ENCODE measurements at places on chromosomes 13 and 19.
A peak's percentile ranks its signal among the peaks of the same experiment; 100 is the strongest.

DNA sequence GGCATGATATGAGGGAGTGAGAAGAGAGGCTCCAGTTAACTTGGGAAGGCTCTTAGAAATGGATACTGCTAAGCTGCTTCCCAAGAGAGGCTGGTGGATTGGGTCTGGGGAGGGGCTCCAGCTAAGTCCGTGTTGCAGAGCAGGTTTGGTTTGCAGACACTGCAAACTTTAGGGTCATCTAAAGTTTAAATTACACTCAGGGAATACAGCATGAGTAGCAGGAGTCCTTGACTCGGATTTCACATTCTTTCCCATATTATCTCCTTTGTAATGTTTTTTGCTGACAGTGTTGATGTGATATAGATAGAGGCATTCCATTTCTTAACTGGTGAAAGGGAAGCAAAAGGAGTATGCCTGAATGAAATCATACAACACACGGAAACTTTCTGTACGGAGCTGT is 31.9 kb downstream of the SGCG start:
- DNase-seq: no peak

DNA sequence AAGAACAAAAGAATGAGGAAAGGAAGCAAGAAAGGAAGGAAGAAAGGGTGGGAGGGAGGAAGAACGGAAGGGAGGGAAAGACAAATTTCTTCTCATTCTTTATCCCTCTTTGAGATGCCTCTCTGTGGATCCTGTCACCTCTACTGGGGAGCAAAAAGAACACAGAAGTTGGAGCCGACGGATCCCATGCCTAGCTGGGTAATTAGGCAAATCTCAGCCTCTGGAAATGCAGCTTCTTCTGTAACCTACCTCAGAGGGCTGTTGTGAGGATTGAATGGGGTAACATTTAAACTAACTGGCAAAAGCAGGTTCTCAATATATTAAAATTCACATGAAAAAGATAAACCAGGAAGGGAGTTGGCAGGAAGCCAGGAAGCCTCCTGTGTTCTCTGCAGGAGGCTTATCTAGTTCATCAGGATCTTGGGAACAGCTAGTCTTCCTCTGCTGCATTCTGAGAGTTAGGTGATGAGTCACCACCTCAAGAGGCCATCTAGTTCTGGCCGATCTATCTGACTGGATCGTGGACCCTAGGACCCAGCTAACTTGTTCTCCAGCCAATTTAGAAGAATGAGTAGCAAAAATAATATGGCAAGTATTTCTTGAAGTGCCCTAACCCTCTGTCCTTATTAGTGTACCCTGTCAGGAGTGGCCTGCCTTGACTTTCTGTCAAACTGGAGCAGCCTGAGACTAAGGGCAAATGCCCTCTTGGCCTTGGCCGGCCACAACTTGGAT is 15.2 kb upstream of the CPB2 start:
- no peak for DNase-seq

DNA sequence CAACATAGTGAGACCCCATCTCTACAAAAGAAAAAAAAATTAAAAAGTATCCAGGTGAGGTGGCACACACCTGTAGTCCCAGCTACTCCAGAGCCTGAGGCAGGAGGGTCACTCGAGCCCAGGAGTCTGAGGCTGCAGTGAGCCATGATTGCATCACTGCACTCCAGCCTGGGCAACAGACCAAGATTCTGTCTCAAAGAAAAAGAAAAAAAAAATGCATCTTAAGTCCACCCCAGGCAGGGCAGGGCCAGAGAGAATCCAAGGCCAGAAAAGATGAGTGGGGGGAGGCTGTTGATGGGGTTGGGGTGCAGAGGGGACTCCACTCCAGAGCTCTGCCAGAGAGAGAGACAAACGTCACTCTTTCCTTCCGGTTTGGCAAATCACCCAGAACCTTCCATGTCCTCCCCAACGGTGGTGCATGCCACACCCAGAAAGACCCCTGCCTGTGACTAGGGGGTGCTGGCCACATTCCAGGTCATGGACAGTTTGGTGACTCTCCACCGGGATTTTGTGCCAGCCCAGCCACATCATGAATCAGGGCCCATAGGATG is 431 bp downstream of the FUT3 start:
- DNase-seq: no peak

DNA sequence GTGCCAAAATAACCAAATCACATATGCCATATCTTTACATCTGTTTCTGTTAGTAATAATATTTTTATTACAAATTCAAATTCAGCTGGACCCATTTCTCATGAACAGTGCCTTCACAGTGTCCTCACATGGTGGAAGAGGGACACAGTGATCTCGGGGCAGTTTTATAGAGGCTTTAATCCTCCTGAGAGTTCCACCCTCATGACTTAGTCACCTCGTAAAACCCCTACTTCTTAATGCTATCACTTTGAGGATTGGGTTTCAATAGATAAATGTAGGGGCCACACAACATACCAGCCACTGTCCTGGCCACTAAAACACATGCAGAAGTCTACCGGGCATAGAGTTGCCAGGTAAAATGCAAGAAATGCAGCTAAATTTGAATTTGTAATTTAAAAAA is 201.5 kb downstream of the MYO16 start:
- DNase-seq: no peak

DNA sequence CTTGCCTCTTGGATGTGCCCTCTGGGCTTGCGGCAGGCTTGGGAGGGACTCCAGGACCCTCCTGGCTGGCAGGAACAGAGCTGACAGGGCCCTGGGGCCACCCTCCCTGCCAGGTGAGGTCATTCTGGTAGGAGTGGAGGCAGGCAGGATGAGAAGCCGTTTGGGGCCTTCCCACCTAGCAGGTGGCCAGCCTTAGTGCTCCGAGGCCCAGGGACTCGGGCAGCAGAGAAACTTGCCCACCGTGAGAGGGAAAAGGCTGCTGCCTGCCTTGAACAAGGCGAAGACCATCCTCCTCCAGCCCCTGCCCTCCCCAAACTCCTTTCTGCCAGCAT is 8.5 kb downstream of the RFX1 start:
- no peak for DNase-seq

DNA sequence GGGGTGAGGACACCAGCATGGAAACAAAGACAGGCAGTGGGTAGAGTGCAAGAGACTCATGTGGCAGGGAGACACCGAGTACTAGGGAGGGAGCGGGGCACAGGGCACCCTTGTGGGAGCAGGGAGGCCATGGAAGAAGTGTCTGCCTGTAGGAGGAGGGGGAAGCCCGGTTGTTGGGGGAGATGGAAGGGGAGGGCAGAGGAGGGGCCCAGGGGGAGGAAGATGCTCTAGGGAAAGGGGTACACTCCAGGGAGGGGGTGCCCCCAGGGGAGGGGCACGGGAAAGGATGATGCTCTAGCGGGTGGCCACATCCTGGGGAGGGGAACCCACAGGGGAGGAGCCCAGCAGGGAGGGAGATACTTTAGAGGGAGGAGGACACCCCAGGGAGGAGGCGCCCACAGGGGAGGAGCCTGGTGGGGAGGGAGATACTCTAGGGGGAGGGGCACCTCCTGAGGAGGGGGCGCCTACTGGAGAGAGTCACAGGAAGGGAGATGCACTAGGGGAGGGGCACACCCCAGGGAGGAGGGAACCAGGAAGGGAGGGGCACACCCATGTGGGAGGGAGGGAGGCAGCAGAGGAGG is 24.9 kb downstream of the CPAMD8 start:
- DNase-seq: peak; percentile 68

DNA sequence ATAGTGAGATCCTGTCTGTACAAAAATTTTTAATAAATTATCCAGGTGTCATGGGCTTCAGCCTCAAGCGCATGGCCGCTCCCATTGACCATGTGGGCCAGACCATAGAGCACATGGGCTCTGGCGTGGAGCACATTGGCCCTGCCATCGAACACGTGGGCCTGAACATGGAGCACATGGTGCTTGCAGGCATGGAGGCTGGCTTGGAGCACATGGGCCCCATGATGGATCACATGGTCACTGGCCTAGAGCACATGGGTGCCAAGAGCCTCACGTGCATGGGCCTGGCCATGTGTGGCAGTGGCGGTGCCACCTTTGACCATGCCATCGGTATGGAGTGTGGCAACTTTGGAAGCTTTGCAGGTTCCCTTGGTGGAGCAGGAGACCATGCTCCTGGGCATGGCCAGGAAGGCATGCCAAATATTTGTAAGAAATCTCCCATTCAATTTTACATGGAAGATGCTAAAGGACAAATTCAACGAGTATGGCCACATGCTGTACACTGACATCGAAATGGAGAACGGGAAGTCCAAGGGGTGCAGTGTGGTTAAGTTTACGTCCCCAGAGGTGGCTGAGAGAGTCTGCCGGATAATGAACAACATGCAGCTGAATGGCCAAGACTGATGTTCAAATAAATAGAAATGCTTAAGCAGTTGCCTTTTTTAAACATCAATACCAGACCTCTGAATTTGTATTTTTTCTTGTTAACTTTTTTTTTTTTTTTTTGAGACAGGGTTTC is 21.3 kb upstream of the SLC1A5 start:
- no peak for DNase-seq

GRCh38 chr13:80508031-80508430 is 167.1 kb upstream of the SPRY2 start:
- DNase-seq: no peak

DNA sequence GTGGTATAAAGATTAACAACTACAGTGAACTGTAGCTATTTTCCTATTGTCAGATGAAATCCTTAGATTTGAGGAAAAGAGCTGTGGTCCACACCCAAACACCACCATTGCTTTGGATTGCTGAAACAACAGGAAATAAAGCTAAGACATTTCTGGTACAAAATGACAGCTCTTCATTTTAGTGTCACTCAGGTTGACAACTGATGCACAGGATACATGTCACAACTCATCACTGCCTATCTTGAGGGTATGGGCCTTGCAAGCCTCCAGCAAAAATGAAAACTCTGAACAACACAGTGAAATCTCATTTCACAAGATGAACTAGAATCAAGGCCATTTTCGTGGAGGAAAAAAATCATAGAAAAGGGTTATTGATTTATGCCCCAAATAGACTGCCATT is 339.7 kb downstream of the ITGBL1 start:
- no peak for DNase-seq

- DNase-seq: no peak
Measured at GRCh38 chr19:12794196-12794941, 3.1 kb downstream of the JUNB start.
